ENCODE measurements at places on chromosomes 7 and 10.

GRCh38 chr10:123501148-123501547 lies 165.0 kb upstream of the GPR26 start:
- no peak for DNase-seq

DNA sequence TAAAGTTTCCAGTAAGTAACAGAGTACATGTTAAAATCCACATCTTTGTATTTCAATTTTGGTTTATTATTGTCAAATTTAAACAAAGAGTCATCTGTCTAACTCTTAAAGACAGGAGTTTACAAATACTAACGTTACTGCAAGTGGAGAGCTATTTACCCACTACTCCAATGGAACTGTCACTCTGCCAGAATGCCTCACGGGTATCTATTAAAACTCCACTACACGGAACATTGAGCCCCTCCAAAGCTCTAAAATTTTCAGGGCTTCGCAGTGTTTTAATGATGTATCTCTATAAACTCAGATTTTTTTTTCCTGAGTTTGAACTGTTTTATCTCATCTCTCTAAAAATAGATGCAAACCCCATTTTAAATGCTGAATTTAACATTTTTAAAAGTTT lies 388.7 kb upstream of the SEMA3A start:
- no peak for DNase-seq

GRCh38 chr10:95430231-95430951 lies 130.8 kb downstream of the SORBS1 start:
- DNase-seq, result peak; percentile 40

GRCh38 chr7:118288098-118288497 lies 63.6 kb downstream of the ANKRD7 start:
- no peak for DNase-seq

DNA sequence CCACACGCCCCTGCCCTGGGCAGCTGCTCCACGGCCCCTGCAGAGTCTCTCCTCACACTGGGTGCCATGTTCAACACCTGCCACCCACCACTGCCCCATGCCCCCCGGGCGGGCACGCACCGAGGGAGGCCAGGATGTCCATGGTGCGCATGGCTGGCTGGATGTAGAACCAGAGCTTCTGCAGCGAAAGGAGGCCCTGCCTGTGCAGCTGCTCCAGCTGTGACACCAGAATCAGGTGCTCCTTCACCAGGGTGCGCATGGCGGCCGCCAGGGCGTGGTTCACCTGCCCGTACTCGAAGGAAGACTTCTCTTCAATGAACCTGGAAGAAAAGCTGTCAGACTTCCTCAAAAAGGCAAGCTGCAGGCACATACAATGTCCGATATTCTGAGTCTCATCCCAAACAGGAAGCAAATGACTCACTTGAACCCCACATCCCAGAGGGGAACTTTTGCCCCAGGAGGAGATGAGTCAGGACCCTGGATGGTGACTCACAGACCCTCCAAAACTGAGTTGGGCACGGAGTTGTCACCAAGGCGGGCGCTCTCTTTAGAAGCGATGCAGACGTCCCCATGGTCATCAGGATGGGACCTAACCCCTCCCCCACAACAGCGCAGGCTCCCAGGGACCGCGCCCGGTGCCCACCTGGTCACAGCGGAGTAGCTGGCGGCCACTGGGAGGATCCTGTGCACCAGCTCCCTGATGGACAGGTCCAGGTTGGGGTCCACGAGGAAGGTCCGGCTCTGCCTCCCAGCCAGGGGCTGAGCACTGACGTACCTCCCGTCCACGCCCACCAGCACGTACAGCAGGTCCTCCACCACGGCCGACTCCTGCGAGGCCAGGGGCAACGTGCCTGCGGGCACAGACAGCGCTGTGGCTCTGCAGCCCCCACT lies 15.5 kb downstream of the TUBGCP2 start:
- DNase-seq, result peak; percentile 73

- DNase-seq, result no peak
Observed at GRCh38 chr10:129497013-129497412, 30.0 kb downstream of the MGMT start.

DNA sequence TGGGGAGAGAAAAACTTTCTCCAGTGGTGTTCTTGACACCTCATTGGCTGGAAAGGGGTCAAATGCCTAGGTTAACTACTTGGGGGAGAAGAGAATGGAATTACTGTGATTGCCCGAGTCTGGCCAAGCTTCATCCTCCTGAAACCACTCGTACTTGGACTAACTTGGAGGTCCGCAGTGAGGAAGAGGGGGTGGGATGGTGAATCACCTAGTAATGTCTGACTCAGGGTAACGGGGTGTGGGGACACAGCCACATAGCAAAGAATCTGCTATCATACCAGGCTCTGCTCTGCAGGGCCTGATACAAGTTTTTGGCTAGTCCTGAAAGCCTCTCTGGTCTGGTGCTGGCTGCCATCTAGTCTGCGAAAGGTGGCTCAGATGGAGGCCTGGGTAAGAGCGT lies 190.9 kb downstream of the RPS24 start:
- DNase-seq, result peak; percentile 31

DNA sequence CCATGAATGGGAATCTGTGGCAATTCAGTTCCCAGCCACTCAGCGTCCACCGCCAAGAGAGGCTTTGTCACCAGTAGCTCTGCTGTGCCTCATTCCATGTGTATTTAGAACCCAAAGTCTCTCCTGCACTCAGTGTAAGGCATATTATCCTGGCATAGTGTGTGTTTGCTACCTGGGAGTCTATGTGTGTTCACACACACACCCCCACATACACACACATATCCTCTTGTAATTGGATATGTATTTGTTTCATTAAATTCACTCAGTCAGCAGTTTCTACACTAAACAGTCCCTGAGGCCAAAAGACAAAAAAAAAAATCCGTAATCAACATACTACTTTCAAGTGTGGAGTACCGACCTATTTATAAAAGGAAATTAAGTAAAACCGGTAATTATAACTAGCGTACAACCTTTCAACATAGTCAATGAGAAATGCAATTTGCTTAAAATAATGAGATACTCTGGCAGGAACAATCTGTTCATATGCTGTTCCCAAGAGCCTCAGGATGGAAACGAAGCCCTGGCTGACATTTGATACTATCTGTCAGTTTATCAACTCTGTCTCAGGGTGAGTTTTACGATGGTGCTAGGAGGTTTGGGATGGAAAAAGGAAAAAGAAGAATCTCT lies 425.8 kb upstream of the CELF2 start:
- DNase-seq, result no peak

GRCh38 chr10:29713450-29713849 lies 78.7 kb upstream of the SVIL start:
- DNase-seq, result no peak

DNA sequence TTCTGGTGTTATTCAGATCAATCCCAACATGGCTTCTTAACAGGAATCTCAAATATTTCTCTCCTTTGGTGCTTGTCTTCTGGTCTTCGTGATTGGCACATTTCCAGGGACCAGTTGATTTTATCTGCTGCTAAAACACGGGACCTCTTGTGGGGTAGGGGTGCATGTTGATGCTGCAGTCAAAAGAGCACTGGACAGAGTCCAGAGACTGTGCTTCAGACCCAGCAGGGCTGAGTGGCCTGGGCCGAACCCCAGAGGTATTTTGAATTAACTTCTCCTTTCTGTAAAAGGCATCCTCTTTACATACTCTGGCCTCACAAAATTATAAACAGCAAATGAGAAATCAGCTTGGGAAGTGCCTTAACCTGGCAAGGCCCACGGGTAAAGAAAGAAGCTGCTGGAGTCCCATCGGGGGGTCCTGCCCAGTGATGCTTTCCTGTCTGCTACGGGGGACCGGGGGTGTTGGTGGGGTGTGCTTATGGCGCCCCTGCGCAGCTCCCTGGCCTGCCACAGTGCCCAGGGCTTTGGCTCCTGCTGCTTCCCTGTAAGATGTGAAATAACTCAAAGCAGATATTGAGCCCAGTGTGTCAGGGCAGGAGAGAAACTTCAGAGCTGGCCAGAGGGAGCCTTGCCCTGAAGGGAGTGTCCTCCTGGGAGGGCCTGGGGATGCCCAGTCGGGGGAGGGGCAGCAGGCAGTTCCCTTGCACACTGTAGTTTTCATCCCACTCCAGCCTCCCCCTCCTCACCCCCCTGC lies 230.5 kb downstream of the TCF7L2 start:
- DNase-seq, result no peak

DNA sequence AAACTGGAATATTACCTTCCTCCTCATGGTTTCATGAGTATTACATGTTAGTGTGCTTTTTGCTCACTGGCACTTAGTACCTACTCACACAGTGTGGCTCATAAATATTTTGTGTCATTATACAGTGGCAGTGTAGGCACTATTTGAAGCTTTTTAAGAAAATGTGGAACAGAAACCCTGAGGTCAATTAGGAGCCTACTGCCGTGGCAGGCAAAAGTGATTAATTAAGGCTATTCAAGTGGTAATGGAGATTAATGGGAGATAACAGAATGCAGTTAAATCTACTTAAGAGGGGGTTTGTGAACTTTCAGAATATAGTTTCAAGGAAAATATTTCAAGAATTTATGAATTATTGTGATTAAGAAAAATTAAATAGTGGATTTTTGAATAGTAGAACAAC lies 277.6 kb downstream of the HGF start:
- no peak for DNase-seq

DNA sequence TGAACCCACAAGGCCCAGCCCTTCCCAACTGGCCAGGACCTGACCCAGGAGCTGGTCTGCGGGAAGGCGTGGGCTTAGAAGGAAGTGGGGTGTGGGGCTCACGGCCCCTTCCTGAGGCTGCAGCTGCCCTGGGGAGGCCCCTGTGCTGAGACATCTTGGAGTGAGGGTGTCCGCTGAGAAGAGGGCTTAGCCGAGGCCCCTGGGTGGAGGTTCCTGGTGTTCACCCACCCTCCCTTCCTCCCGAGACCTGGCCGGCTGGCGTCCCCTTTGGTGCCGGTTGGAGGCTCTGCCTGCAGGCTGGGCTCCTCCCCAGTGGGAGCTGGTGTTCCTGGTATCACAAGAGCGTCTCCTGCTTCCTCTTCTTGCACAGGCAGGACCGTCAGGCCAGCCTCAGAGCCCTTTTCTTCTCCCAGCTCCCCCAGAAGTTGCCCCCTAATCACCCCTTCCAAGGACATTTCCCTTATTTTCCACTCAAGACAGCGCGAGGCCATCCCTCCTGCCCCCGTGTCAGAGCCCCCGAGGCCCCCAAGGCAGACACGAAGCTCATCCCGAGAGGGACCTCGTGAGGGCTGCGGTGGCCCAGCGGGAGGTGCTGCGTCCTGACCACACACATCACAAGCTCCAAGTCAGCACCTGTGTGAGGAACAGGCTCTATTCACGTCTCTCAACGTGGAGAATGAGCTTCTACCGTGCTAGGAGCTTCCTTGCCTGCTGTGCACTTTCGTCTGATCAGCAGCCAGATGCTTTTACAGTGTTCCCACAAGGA lies 25.1 kb upstream of the FAM20C start:
- no peak for DNase-seq

DNA sequence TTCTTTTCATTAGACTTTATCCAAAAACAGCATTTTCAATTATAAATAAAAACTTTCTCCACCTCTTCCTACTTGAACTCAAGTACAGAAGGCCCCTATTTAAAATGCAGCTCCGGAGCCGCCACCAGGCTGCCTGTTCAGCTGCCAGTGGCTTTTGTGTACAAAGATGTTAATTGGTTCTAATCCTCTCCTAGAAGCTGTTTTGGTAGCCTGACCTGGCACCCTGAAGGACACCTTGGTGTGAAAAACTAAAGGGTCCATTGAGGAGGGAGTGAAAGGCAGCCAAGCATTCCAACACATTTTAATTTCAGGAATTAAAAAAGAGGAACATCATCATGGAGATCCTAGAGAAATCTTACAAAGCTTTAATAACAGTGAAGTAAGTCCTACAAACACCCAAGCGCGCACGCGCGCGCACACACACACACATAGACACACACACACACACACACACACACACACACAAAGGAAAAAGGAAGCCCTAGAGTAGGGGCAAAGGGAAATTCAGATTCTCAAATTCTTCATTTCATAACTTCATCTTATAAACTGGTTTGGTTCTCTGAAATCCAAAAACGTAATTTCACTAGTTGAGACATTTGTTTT lies 41.4 kb downstream of the VAX1 start:
- no peak for DNase-seq

- peak; percentile 84 for DNase-seq
Observed at GRCh38 chr10:79299397-79300241, 47.6 kb upstream of the PPIF start.

GRCh38 chr7:1402791-1403637 lies 56.3 kb downstream of the MICALL2 start:
- no peak for DNase-seq

DNA sequence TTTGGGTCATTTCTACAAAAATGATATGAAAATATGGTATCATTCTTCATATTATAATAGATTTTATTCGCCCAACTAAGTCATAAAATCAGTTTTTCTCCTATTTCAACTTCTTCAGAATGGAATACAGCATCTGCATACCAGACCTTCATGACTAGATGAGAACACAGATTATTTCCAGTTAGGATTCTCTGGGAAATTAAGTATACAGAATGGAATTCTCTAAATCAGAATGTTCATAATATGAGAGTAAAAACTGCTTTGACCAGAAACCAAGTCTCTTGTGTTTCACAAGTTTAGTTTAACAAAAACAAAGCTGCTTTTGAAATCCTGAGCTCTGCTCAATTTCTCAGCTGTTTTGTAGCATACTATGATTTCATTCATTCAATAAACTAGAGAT lies 160.3 kb upstream of the SEMA3A start:
- DNase-seq, result no peak

DNA sequence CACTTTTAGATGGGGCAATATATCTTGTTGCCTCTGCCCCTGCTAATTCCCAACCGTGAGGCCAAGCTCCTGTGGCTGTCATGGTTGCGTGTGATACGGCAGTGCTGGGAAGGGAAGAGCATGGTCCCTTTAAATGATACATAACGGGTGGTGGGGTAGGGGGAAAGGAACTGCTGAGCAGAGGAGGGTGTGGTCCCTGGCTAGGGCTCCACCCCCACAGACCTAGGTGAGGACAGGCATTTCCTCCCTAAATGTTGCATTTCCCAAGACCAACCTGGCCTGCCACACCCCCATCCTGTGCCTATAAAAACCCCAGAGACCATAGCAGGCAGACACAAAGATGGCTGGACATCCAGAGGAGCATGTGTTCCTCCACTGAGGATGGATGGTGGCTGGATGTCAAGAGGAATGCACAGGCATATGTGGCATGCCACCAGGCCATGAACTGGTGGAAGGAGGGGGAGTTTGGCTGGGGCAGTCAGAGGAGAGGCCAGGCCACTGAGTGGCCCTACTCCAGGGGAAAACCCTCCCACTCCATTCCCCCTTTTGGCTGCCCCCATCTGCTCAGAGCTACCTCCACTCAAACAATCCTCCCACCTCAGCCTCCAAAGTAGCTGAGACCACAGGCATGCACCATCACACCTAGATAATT lies 104.0 kb downstream of the PLXDC2 start:
- DNase-seq, result no peak

GRCh38 chr7:144255471-144255897 lies 9.1 kb downstream of the OR2A7 start:
- no peak for DNase-seq
